A172 (cell line): ENCODE measurements at places on chromosomes 6 and 20.
A peak's percentile ranks its signal among the peaks of the same experiment; 100 is the strongest.

DNA sequence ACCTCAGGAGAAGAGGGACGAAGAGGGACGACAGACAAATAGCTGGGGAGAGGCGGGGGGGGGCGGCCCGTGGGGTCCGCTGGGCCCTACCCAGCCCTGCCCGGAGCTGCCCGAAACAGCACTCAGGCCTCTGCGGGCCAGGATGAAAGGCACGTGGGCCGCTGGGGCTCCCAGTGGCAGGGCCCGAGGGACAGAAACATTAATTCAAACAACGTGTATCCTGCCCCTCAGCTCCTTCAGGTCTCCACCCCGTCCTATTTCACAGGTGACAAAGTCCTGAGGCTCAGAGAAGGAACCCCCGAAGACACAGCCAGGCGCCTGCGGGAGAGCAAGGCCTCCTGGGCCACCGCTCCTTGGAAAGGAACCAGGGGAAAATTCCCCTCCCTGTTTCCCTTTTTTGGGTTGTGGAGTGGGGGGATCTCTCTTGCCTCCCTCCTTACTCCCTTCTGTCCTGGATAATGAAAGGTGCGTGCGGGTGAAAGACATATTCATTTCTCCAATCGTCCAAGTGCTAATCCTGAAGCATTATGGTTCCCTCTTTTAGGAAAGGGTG is 93.3 kb downstream of the RNASET2 start:
- no peak for DNase-seq

GRCh38 chr6:35294308-35294945 is 3.2 kb upstream of the DEF6 start:
- peak; percentile 34 for DNase-seq

DNA sequence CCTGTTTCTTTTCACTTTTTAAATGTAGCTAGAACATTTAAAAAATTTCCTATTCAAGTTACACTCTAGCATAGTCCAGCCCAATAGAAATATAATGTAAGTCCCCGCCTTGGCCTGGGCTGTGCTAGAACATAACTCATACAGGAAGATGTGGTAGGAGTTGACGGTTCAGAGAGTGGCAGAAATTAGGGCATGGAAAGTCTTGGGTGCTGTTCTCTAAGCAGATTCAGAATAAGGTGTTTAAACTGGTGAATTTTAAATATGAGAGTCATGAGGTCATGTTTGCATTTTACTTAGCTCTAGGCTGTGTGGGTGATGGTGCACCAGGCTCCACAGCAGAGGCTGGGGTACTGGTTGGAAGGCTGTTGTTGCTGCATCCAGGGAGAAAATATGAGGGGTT is 256.5 kb downstream of the FARS2 start:
- DNase-seq, result no peak

DNA sequence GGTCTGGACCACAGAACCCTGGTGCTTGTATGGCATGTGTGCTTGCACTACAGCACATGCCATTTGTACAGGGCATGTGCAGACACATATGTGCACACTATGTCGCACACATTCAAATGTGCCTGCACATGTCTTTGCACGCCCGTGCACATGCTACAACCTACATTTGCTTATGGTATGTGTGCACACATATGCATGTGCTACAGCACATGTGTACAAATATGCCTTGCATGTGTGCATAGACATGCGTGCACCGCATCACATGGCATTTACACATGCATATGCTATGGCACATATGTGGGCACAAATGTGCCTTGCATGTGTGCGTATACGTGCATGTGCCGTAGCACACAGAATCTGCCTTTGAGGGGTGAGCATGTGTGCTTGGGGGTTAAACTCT is 90.5 kb downstream of the DHX35 start:
- no peak for DNase-seq

DNA sequence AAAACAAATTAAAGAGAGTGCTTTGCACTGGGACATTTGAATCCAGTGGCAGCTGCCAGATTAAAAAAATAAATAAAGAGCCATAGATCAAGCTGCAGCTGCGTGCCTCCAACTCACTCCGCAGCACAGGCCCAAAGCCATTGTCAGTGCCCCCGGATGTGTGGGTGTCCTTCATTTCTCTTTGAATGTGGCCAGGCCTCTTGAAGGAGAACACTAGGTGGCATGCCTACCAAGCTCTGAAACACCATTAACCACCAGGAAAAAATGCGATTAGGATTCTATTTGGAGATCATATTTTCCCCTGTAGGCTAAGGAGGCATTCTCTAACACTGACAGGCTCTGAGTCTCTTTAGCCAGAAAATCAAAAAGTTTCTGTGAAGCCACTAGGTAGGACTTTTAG is 549.8 kb downstream of the PRKN start:
- no peak for DNase-seq

DNA sequence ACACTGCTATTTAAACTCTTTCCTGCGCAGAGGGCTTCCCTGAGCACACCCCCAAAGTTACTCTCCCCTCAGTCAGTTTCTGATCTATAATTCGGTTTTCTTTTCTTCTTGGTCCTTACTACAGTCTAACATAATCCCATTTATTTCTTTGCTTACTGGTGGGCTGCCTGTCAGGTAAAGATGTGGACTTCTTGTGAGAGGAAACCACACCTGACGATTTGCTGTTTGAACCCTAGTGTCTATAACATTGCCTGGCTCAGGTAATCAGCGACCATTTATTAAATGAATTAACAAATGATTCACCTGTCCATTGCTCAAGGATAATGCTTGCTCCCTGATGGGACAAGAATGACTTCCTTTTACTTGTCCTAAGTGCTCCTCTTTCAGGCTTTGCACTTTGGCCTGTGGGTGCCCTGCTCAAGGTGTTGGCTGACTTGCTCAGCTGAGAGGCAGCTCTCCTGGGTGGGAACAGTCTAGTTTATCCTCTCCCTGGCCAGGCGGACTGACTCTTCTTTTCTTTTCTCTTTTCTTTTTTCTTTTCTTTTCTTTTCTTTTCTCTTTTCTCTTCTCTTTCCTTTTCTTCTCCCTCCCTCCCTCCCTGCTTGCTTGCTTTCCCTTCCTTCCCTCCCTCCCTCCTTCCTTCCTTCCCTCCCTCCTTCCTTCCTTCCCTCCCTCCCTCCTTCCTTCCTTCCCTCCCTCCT is 233.1 kb downstream of the BCAS1 start:
- DNase-seq, result no peak
